NCI-H774 (cell line): ENCODE measurements at places on chromosomes 7 and 10.

GRCh38 chr10:86952106-86952505, 5.3 kb downstream of the MMRN2 start:
- no peak for DNase-seq

GRCh38 chr7:40763319-40764287, 628.8 kb downstream of the SUGCT start:
- no peak for DNase-seq

GRCh38 chr10:48640326-48640725, 35.5 kb upstream of the ARHGAP22 start:
- DNase-seq, result no peak

DNA sequence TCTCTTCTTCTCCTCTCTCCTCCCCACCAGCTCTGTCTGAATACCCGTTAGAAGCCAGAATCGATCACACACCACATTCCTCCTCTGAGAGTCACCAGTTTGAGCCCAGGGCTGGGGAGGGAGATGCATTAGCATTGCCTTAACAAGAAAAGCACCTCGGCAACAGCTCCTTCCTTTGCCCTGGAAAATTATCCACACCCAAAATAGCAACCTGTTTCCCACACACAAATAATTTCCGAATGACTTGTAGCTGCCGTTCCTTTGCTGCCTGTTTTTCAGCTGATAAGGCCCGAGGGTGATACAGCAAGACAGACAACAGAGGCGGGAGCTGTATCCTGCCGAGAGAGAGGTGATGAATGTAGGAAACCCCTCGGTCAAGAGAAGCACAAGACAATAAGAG, 91.3 kb downstream of the CPXM2 start:
- DNase-seq, result no peak

DNA sequence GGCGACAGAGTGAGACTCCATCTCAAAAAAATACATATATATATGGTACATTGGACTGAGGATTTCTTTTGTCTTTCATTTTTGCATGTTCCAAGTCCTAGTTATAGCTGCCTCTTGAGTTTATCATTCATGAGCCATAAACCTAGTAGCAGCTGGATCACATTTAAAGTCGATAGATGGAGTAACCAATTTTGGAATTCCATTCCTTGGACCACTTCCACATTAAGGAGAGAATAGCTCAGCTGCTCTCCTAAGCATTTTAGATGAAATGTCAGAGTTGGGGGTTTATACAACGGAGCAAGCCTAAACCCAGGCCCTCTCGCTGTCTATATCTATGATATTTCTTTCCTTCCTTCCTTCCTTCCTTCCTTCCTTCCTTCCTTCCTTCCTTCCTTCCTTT, 141.2 kb downstream of the LYZL1 start:
- no peak for DNase-seq

- DNase-seq, result no peak
Observed at GRCh38 chr7:37353949-37354655, 94.6 kb downstream of the ELMO1 start.

- DNase-seq, result no peak
Observed at GRCh38 chr7:5636446-5636835, 145.0 kb downstream of the RNF216 start.

- DNase-seq, result no peak
Observed at GRCh38 chr7:139895141-139895829, 66.2 kb downstream of the TBXAS1 start.

DNA sequence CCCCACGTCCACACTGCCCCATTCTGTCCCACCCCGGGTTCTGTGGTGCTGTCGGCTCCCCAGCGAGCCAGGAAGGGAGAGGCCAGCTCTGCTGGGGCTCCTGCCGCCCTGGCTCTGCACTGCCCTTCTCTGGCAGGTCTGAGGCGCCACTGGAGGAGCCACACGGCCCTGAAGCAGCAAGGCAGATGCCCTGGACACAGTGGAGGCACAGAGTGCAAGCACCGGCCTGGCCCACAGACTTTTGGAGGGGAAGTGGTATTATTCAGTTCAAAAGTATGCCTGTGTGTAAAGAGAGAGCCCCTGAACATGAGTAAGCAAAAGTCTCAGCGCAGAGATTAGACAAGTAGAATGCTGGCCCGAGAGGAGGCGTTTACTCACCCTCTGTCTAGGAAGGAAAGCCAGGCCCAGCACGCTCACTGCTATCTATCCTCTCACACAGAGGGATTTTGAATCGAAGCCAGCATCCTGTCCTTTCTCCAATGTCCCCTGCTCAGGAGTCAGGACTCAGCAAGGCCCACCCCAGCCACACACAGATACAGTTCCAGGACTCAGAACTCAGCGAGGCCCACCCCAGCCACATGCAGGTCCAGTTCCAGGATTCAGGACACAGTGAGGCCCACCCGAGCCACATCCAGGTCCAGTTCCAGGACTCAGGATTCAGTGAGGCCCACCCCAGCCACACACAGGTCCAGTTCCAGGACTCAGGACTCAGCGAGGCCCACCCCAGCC, 115.0 kb downstream of the EGFR start:
- DNase-seq, result no peak

- DNase-seq, result no peak
Observed at GRCh38 chr10:76697923-76698322, 939.7 kb downstream of the KCNMA1 start.

DNA sequence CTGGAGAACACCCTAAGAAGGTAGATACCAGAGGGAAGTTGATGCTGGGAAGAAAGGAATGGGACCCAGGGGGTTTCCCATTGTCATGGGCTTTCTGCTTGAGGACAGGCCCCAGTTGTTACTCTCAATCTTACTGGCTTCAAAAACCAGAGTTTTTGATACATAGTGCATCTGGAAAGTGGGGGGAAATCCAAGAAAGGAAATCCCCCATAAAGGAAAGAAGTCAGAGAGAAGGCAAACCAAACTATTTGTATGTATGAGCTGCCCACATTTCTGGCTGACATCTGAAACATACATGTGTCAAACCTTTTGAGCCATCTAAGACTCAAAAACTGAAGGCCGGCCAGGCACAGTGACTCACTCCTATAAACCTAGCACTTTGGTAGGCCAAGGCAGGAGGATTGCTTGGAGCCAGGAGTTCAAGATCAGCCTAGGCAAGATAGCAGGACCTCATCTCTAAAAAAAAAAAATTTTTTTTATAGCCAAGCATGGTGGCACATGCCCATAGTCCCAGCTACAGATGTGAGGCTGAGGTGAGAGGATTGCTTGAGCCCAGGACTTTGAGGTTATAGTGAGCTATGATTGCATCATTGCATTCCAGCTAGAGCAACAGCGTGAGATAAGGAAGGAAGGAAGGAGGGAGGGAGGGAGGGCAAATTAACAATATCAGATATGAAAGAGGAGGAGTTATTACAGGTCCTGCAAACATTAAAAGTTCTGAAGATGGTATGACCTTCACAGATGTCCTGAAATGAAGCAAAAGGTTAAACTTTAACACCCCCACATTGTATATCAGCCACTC, 6.7 kb upstream of the COA1 start:
- no peak for DNase-seq

DNA sequence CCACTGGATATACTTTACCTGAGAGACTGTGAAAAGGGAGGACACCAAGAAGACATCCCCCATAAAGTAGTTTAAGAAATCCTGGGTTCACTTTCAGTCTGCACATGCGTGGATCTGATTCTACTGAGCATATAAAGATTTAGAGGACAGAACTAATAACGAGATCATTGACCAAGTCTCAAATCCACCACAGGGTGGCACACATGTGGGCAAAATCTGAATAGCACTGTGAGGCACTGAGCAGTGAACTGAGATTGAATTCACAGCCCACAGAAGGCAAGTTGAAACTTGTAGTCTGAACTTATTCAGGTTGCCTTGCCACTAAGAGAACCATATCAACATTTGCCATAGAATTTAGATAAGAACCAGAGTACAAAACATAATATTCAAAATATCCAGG, 818.6 kb downstream of the GRID1 start:
- DNase-seq, result peak; percentile 5

GRCh38 chr10:44992070-44992731, 8.5 kb upstream of the ZNF22 start:
- no peak for DNase-seq

GRCh38 chr10:102644066-102644645, at the start of gene TRIM8:
TSS of gene TRIM8 (plus strand) at chr10:102644479. CDS start at chr10:102644618, 139 bp downstream.
- DNase-seq, result no peak

- no peak for DNase-seq
Observed at GRCh38 chr10:124647421-124648130, 96.6 kb downstream of the FAM53B start.

GRCh38 chr10:72252972-72253371, 20.8 kb upstream of the DDIT4 start:
- DNase-seq, result no peak

DNA sequence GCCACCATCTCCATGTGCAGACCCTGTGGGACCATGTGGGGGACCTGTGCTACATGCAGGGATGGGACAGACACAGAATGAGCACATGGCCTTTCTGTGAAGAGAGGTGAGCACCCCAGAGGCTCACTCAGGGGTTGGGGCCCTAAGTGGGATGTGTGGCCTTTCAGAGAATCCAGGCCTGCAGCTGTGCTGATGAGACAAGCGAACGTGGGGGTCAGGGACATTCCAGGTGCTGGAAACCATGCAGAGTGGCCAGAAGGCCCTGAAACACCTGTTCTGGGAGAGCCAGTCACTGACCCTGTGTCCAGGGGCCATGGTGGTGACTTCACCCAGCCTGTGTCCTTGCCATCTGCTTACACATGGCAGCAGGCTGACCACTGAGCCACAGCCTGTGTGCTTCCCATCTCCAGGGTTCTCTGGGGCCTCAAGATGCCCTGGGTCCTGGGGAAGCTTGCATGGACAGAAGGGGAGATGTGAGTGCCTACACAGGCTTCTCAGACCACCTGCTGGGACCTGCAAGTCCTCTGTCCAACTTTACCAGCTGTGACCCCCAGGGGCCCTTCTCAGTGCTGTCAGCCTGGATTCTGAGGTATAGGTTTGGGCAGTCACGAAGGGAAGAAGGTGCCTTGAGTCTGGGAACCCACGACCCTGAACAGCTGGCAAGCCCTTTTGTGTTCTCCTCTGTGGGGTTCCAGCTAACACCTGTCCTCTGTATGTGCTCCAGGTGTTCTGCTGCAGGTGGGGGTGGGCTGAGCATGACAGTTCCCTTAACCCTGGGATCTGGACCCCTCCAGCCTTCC, 17.6 kb downstream of the RAMP3 start:
- DNase-seq, result no peak

GRCh38 chr10:72277340-72277995, 3.7 kb downstream of the DDIT4 start:
- DNase-seq, result no peak

DNA sequence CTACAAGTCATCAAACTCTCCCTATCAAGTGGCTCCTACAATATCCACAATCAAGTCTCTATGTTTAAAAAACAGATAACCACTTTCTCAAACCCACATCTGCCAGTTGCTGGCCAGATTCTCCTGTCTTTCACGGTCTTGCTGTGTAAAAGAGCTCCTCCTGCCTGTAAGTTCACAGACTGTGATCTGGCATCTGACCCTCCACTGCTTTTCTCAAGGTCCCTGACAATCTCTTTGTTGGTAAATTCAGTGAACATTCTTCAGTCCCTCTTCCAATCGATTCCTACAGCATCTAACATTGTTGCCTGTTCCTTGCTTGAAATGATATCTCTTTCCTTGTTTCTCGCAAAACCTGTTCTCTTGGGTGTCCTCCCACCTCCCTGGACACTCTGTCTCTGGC, 18.5 kb upstream of the LMOD2 start:
- no peak for DNase-seq

GRCh38 chr7:676246-676971, 50.1 kb upstream of the DNAAF5 start:
- DNase-seq, result no peak

GRCh38 chr7:3922175-3922635, 621.2 kb downstream of the SDK1 start:
- DNase-seq, result no peak

GRCh38 chr7:130388671-130389070, 8.4 kb downstream of the CPA1 start:
- DNase-seq, result no peak

DNA sequence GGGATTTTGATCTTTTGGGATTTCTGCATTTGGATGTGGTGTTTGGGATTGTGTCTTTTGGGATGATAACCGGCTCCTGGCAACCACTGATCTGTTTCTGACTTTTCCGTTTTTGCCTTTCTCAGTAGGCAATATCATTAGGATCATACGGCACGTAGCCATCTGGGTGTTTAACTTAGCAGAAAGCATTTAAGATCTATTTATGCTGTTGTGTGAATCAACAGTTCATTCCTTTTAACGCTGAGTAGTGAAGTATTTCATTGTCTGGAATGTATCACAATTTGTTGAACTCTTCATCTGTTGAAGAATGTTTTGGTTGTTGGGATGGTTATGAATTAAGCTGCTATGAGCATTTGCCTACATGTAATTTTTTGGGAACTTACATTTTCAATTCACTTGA, 459.6 kb downstream of the SDK1 start:
- no peak for DNase-seq

GRCh38 chr10:1966712-1967376, 229.5 kb upstream of the ADARB2 start:
- DNase-seq, result no peak

DNA sequence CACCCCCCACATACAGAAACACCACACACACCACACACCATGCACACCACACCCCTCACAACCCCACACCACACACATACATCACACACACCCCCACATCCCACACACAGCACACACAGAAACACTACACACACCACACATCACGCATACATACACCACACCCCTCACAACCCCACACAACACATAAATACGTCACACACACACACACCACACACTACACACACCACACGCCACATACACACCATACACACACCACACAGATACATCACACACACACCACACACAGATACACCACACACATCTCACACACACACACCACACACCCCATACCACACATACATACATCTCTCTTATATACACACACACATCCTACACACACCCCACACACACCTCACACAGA, 126.2 kb downstream of the ANLN start:
- no peak for DNase-seq

GRCh38 chr10:29628311-29628710, 6.5 kb downstream of the SVIL start:
- DNase-seq, result no peak

DNA sequence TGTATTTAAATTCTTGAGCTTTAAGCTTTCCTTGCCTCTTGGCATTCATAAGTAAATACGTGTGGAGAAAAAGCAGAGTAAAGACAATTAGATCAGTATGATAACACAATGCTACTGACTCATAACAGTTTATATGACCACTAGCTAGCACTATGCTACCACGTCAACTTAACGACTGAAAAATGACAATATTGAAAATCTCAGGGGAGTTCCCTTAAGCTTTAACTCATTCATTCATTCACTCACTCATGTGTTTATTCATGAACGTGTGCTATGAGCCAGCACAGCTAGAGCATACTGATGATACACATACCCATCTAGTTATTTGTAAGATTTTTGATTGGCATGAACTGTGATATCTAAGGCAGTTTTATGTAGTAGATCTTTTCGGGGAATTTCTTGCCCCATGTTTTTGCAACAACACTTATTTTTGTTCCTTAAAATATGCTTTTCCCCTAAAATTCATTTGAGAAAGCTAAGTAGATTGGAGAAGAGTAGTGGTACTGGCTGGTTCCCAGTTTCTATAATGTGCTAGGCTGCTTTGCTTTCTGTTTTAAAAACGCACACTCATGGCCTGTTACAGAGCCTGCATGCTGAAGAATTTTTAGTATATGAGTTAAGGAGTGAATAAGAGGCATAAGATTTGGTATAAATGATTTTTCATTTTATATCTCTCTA, 57.4 kb upstream of the ACBD5 start:
- DNase-seq, result no peak

GRCh38 chr7:20287317-20287716, 43.4 kb upstream of the ITGB8 start:
- no peak for DNase-seq
